Kidney (tissue), 22 donors: ENCODE measurements at places on chromosomes 3 and 15.

DNA sequence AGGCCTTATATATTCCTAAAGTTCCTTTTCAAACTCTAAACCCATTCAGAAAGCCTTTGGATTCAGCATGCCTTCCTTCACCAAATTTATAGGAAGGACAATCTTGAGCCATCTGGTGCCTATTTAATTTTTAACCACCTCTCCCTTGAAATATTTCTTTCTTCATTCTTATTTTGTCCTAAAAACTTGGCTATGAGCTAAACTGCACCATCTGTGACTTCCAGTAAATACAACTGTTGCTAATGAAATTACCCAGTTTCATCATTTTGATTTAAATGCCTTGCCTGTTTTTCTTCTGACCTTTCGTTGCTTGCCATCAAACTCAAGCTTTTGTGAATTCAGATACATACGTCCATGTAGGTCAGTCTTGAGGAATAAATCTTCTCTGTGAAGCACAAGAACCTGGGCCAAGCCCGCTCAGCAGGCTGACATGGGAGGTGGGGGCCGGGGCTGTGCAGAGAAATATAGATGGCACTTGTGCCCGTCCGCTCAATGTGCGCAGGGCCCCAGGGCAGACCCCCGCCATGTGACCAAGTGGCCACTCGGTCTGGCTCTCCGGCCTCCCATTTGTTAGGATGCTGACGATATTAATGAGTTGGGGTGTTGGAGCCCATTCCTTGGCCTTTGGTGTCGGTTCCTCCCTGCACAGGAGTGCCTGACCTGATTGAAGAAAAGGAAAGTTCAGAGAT is 335.9 kb downstream of the VPS13C start:
- no peak for DNase-seq

- no peak for DNase-seq
These were observed 1.2 kb downstream of the KPNA1 start for GRCh38 chr3:122513386-122514122.

GRCh38 chr3:134690226-134690625 is 39.4 kb upstream of the KY start:
- DNase-seq: no peak

DNA sequence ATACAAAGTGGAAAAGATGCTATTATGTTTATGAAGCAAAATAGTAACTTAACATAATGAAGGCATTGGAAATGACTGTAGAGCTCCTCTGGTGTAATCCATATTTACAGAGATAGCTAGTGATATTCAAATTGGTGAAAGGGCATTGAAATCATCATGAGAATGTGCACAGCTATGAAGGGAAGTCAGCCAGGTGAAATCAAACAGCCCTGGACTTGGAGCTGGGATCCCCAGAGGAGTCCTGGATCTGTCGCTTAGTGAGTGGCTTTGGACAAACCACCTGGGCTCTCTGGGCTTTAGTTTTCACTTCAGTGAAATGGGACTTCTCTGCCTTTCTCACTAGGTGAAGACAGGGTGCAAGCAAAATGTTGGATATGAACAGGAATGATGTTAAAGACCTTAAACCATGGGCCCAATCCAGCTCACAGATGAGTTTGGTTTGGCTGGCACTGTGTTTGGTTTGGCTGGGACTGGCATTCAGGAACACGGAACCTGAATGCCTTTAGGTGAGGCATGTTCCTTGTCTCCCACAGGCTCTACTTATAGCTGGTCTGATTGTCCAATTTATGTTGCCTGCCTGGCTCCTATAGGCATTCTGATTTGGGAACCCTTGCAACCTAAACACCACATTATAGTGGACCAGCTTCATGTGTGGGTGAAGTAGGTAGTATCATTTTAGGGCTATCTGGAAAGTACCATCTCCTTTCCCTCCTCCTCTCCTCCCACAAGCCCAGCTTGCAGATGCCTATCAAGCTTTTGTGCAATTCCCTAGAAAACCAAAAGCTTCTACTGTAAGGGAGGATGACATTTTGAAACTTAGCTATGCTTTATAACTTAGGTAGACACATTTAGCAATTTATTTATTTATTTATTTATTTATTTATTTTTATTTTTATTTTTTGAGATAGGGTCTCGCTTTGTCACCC is 110.6 kb upstream of the TNFAIP8L3 start:
- DNase-seq: no peak

- DNase-seq: no peak
These were observed 188.9 kb upstream of the SYNPR start for GRCh38 chr3:63089007-63089750.

GRCh38 chr3:53837331-53837730 is 8.9 kb downstream of the CHDH start:
- DNase-seq: no peak

GRCh38 chr3:17218587-17218986 is 333.8 kb downstream of the PLCL2 start:
- DNase-seq: no peak

GRCh38 chr3:76026379-76026778 is 241.0 kb upstream of the ZNF717 start:
- DNase-seq: no peak
